ENCODE measurements at places on chromosomes 11 and 22.

DNA sequence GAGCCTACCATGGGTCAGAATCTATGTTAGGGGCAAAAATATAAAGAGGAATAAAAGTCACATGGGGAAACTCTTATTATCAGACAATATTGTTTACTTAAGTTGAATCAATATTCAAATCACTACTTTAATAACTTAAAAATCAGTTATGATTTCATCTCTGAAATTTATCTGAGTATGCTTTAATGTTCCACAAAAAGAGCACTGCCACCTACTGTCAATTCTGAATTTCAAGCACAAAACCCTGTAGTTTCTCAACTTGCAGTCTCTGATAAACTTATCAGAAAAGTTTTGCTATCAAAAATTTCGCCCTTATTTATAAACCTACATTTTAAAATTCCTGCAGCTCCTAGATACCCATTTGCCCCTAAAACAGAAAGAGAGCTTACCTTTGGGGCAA lies 47.3 kb downstream of the RDX start:
- DNase-seq = no peak

DNA sequence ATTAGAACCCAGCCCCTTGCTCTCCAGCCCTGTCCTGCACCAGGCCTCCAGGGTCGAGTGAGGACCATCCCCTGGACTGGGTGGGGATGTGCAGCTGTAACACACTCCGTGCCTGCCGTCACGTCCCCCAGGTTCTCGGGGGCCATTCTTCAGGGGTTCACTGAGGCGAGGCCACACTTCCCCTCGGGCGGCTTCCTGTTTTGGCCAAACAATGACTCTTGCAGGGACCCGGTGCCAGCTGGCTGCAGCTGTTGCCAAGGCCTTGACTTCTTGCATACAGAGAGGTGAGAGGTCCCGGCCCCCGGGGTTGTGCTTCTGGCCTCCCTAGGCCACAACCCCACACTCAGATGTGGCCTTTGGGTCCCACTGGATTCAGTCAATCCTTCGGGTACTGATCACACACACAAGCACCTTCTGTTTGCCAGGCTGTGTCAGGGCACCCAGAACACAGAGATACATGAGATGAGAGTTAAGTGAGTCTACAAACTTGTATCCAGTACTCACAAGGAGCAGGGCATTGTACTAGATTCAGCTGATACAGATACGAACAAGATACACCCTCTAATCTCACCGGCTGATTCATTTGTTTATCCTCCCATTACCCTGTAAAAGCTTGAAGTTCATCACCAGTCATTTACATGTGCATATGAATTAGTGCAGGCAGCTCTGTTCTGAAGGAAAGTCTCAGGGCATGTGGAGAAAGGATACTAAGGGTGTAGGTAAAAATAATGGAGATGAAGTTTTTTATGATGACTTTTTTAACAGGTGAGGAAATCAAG lies 32.9 kb downstream of the LRRC32 start:
- DNase-seq = no peak

DNA sequence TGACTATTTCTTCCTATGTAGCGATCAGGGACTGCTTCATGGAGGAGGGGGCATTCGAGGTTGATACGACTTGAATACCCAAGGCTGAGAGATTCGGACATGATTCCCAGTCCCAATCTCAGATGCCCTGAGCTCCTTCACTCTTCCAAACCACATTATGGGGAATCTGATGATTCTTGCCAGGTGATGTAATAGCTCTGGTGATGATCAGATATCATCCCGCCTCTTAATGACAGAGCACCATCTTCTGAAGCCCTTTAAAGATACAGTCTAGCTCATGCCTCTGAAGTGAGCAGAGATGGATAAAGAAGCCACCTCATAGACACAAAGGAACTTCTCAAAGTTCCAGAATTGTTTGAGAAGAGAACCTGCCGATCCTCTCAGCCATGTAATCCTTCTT lies 8.9 kb upstream of the CLMP start:
- DNase-seq = no peak

DNA sequence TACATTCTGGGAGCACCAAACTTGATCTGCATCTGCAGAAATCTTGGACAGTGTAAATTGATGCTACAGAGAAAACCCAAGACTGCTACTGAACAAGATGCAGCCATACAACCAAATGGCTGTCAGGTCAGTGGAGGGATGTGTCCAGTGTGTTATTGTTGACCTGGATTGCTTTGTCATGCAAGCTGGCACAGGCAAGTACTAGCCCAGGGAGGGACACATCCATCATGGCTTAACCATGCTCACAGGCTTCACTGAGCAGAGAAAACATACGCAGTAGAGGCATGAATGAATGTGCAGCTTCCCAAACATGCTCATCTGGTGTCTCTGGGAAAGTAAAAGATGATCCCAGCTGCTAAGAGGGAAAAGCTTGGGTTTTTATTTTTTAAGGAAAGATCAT lies 93.6 kb downstream of the MTNR1B start:
- DNase-seq = no peak

GRCh38 chr22:37581504-37581903 lies 1.6 kb upstream of the LGALS2 start:
- no peak for DNase-seq

DNA sequence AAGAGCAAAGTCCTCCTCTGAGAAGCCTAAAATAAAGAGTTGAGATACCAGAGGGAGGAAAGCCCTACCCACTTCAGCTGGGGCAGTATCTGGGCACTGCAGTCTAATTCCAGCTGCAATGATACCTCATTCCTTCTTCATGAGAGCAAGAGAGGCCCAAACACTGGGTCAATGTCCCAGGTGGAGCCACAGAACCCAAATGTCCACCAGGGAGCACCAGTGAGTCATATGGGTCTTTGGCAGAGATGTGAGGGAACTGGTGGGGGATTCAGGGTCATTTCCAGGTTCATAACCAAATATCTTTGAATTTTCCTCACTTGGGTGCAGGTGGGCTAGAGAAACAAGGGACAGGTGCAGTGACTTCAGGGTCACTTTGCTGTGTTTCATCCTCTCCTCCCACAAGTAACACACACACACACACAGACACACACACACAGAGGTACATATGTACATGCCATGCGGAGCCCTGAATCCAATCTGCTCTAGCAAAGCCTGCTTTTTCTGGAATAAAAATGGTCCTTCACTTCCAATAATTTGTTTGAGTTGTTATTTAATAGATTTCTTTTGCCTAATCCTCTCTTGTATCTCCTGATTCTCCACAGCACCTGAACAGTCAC lies 585.4 kb downstream of the SOX6 start:
- no peak for DNase-seq

GRCh38 chr22:48551716-48552268 lies 1275.9 kb downstream of the BRD1 start:
- no peak for DNase-seq

- no peak for DNase-seq
These were observed 54.4 kb downstream of the IGLL5 start for GRCh38 chr22:22941831-22942510.

DNA sequence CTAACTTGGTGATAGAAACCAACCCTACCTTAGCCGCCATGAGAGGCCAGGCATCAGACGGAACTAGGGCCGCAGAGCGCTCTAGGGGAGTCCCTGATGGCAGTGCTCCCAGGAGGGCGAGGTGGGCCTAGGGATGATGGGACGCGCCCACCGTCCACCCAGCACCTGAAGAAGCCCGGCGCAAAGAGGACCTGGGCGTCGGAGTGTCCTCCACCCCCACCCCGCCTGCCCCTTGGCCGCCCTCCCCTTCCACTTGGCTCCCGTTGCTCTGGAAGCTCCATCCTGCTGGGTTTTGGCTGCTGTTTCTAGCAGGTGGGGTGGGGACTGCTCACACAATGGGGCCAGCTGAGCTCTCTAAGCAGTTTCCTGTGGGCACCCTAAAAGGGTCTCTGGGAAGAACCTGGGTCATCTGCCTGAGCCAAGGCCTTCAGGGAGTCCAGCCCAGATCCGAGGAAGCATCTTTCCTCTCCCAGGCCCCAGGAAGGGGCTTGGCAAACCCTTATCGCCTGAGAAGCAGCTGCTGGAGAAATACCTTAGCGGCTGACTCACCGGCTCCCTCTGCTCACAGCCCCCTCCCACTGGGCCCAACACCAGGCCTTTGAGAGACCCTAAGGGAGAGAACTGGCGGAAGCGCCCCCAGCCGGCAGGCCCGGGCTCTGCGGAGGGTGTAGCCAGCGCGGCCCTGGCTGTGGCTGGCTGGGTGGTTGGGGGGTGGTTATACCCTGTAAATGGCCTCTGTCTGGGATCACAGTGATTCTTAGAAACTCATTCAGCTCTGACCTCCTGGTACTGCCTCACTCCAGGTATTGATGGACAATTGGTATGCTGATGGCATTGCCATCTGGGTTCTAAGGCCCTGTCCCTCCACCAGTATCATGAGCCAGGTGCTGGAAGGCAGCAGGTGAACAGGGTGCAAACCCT lies 19.3 kb downstream of the CREB3L1 start:
- DNase-seq = no peak

- DNase-seq = no peak
These were observed 676.3 kb upstream of the ANO3 start for GRCh38 chr11:25655636-25656035.

DNA sequence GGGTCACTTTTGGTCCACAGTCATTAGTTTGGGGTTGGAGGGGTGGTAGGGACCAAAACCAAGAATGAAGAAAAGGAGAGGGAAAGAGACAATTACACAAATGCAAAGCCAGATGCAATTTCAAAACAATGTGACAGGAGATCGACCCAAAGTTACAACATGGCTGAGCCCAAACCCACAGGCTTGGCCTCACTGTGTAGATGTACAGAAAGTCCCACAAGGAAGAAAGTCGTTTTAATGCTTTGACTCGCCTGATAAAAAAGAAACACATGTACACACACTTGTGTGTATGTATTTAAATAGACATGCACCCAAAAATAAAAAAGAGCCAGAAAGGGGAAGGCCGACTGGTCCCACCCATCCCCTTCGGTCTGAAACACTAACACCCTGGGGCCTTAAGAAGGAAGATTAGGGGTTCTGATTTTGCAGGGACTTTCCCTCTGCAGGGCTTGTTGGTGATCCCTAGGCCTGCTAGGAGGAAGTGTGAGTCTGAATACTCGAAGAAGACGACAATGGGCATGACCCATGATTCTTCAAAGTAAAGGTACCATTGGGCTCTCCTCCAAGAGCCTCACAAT lies 104.1 kb downstream of the ETS1 start:
- DNase-seq = no peak

GRCh38 chr22:30867746-30868662 lies 100.6 kb downstream of the MORC2 start:
- DNase-seq = no peak

GRCh38 chr11:117572671-117573070 lies 224.3 kb downstream of the DSCAML1 start:
- no peak for DNase-seq

- no peak for DNase-seq
These were observed 156.3 kb downstream of the GRM5 start for GRCh38 chr11:88909500-88909899.

- DNase-seq = no peak
These were observed 35.2 kb upstream of the RIC3 start for GRCh38 chr11:8204025-8204424.

- DNase-seq = no peak
These were observed 145.6 kb downstream of the WNT7B start for GRCh38 chr22:45831394-45831793.

- DNase-seq = no peak
These were observed 2.8 kb downstream of the PRG3 start for GRCh38 chr11:57378186-57378585.

DNA sequence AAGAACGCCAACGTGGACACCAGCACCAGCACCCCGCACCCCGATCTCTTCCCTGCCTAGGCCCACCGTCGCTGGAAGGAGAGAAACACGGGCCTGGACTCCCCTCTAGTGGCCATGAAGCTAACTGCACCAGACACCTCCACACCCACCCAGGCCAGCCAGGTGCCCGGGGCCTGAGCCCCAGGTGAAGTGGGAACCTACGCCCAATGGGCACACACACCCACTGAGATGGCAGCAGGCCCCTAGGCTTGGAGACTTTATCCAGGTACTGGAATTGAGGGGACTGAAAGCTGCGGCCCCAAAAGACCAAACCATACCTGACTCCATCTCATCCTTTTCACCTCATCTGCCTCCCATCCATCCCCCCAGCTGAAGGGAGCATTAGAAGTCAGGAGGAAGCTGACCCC lies 81.0 kb downstream of the BUD13 start:
- peak; percentile 28 for DNase-seq

DNA sequence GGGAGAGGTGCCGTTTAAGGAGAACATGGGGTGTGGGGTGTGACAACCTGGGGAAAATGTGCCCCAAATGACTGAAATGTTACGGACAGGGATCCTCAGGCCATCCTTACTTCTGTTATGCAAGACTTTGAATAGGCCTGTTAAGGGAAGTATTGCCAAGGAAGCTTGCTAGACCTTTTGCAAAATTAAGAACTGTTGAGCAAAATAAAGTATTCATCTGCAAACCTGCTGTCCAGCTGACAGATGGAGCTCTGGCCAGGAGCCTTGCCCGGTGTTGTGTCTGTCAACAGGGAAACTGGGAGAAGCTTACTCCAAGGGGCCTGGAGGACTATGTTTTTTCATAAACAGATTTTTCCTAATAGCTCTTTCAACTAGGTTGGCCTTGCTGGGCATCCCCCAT lies 48.0 kb downstream of the FAT3 start:
- DNase-seq = no peak

GRCh38 chr22:40330615-40331014 lies 15.7 kb upstream of the ADSL start:
- no peak for DNase-seq

GRCh38 chr11:65417702-65418430 lies 4.7 kb upstream of the NEAT1 start:
- DNase-seq = no peak

GRCh38 chr22:37639070-37639760 lies at the start of gene SH3BP1:
Gene SH3BP1 (plus strand): TSS chr22:37639669. CDS start chr22:37639788, 119 bp downstream.
- peak; percentile 18 for DNase-seq

DNA sequence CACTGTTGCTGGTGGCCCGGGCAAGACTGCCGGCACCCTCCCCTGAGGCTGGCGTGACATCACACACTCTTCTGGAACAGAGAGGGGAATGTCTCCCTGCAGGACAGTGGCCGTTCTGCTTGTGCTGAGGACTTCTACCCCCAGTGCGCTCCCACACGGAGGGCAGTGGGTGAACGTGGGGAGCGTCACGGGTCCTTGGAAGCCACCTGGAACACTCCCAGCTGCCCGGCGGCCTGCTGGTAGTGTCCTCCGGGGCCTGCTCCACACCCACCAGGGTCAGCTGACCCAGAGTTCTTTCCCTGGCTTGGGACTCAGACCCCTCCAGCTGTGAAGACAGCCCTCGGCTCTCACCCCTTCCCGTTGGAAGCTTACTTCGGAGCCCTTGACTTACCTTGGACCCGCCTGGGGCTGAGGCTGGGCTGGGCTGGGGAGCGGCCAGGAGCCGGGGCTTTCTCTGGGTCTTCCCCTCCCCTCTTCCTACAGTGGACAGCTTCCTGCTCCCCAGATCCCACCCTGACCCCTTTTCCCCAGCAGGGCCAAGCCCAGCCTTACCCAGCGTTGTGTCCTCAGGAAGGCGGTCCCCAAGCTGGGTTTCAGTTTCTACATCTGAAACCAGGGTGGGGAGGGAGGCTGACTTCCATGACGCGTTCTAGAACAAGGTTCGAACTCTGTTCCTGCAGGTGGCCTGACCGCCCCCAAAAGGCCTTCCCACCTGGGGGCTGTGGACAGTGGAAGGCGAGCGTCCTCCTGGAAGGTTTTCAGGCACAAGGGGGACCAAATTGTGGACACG lies 14.8 kb upstream of the GAL start:
- no peak for DNase-seq

GRCh38 chr11:57202281-57202680 lies 20.5 kb downstream of the LRRC55 start:
- no peak for DNase-seq
